Right atrium auricular region (tissue), 2 donors: ENCODE measurements at places on chromosomes 11 and 22. TPM values are rescaled to one million over a fixed set of nuclear protein-coding genes. Genes with fewer than 3 reads are reported as not detected.

- no peak for DNase-seq
- H3K27me3 ChIP-seq, result no peaks in the 10 kb centered on the region
- no peak overlapping the region for H3K4me3 ChIP-seq
- H3K36me3 ChIP-seq, result no peaks in the 10 kb centered on the region
- H3K27ac ChIP-seq, result no peak overlapping the region
These were observed 401.6 kb upstream of the CCDC90B start for GRCh38 chr11:83687787-83688186.

DNA sequence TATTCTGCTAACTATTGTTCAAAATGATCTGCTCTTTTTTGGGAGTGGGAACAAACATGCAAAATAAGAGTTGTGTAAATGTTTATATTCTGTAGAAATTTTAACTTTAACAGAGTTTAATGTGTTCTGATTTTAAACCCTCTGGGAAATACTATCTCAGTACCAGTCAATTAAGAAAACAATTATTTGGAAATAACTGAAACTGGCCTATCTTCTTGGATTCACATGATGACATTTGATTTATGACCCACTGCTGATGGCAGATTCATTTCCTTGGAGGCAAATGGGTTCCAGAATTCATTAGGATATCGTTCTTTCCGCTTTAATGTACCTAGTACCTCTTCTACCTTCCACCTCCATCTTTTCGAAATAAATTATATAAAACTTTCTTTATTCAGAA, 5.5 kb downstream of the SIK2 start:
- no peak for DNase-seq
- H3K27me3 ChIP-seq, result no peaks in the 10 kb centered on the region
- H3K36me3 ChIP-seq, result no peaks in the 10 kb centered on the region
- no peak overlapping the region for H3K4me3 ChIP-seq
- no peak overlapping the region for H3K27ac ChIP-seq

GRCh38 chr22:35023692-35024363, 42.1 kb upstream of the ISX start:
- no peak overlapping the region for H3K4me3 ChIP-seq
- H3K4me1 ChIP-seq, result no peaks in the 10 kb centered on the region
- DNase-seq, result no peak
- no peaks in the 10 kb centered on the region for H3K27me3 ChIP-seq
- H3K27ac ChIP-seq, result no peak overlapping the region

- H3K4me3 ChIP-seq, result peak overlapping the region; percentile 64
- H3K27ac ChIP-seq, result peak overlapping the region; percentile 89
- no peaks in the 10 kb centered on the region for H3K27me3 ChIP-seq
- H3K36me3 ChIP-seq, result peaks cover 28% of the 10 kb centered on the region
These were observed 450 bp downstream of the CBX6 start for GRCh38 chr22:38871360-38872171.

GRCh38 chr22:48493733-48494132, 1333.9 kb downstream of the BRD1 start:
- no peak overlapping the region for H3K27ac ChIP-seq
- no peaks in the 10 kb centered on the region for H3K4me1 ChIP-seq
- H3K4me3 ChIP-seq, result no peak overlapping the region
- H3K36me3 ChIP-seq, result no peaks in the 10 kb centered on the region
- H3K27me3 ChIP-seq, result peaks cover 6% of the 10 kb centered on the region

TRPM5 gene
- total RNA-seq, result not detected
